ENCODE measurements at places on chromosomes 3 and 15. TPM values are rescaled to one million over a fixed set of nuclear protein-coding genes. Genes with fewer than 3 reads are reported as not detected.
A peak's percentile ranks its signal among the peaks of the same experiment; 100 is the strongest.

GRCh38 chr3:81967393-81967792, 205.9 kb upstream of the GBE1 start:
- DNase-seq = no peak

ST8SIA2 gene
- 0.27 TPM for total RNA-seq

GRCh38 chr15:31605467-31605931, 278.9 kb downstream of the KLF13 start:
- DNase-seq = no peak

PDCD10 gene
- total RNA-seq = 20.5 TPM

DNA sequence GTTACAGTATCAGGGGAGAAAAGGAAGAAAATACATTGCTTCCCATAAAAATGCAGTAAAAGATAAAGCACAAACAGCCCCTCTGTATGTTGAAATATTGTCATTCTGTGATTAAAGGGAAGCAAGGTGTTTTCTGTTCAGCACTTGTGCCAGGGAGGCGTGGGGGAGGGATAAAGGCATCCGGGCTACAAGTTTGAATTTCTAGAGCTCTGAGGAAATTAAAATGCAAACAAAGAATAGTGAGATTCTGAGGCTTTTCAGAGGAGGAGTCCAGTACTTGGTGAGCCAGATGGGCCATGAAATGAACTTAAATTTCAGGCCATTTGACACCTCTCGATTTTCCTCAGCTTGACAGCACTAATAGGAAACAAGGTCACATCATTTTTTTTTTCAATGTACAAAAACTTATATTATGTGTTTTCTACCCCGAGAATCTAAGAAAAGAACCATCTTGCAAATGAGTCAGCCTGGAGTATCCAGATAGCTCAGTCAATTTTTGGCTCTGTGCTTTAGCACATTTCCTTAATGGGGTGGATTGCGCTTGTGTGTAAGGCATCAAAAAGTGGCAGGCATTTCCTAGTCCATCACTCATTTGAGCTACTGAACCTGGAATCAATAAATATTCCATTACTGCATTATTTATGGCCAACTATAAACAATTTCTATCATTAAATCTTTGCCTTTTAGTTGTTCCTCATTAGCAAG, 640.8 kb upstream of the TBL1XR1 start:
- no peak for DNase-seq

CD80 gene
- 0.54 TPM for total RNA-seq

GRCh38 chr3:184645336-184645735, 66.5 kb downstream of the MAGEF1 start:
- no peak for DNase-seq

GRCh38 chr3:171758109-171758508, 52.2 kb downstream of the PLD1 start:
- DNase-seq = no peak

DNA sequence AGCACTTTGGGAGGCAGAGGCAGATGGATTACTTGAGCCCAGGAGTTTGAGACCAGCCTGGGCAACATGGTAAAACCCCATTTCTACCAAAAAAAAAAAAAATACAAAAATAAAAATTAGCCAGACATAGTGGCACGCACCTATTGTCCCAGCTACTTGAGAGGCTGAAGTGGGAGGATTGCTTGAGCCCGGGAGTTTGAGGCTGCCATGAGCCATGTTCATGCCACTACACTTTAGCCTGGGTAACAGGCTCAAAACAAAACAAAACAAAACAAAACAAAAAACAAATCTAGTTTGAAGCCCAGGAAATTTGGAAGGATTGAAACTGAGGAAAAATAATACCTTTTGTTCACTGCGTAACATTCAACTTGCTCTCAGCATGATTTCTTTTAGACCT, 16.6 kb downstream of the TMOD3 start:
- no peak for DNase-seq

DNA sequence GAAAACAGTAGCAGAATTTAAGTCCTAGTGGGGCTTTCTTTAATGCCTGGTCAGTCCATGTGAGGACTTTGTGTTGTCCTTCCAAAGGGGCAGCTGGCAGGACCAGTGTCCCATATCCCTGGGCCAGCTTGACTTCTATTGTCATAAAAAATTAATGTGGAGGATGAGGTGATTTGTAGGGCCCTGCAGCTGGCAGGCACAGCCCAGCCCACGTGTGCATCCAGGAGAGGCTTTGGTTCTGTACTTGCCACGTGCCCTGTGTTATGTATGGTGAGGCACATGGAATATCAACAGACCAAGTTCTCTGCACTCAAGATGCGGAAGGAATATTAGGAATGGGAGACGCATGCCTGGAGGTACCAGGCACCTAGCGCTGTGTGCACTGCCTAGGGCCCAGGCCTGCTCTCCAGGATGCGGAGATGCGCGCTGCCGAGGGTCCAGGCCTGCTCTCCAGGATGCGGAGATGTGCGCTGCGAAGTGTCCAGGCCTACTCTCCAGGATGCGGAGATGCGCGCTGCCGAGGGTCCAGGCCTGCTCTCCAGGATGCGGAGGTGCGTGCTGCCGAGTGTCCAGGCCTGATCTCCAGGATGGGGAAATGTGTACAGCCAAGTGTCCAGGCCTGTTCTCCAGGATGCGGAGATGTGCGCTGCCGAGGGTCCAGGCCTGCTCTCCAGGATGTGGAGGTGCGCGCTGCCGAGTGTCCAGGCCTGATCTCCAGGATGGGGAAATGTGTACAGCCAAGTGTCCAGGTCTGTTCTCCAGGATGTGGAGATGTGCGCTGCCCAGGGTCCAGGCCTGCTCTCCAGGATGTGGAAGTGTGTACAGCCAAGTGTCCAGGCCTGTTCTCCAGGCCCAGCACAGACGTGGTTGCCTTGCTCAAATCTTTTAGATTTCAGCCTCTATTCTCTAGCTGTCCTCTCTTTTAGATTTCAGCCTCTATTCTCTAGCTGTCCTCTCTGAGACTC, 183.3 kb upstream of the ROPN1 start:
- no peak for DNase-seq

GRCh38 chr15:29910068-29910467, 87.8 kb upstream of the TJP1 start:
- no peak for DNase-seq

CPLX3 gene
- not detected for total RNA-seq

- DNase-seq = no peak
Observed at GRCh38 chr15:77772641-77773402, 140.1 kb upstream of the LINGO1 start.

GALNT15 gene
- under 0.01 TPM for total RNA-seq

OR5H15 gene
- not detected for total RNA-seq

NME9 gene
- 1.1 TPM for total RNA-seq

DNA sequence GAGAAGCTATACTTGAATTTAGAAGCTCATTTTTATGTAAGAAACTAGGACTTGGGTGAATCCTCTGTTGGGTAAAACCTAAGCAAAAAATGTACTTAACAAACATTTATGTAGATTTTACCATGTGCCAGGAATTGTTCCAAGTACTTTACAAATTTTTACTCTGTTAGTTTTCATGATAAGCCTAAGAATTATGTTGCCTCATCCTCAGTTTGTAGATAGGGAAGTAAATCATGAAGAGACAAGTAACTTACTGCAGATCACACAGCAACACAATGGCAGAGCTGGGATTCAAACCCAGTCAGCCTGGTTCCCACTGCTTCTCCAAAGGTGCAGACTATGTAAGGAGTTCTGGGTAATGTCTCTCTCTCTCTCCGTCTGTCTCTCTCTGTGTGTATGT, 169.9 kb downstream of the DIPK2A start:
- no peak for DNase-seq

DNA sequence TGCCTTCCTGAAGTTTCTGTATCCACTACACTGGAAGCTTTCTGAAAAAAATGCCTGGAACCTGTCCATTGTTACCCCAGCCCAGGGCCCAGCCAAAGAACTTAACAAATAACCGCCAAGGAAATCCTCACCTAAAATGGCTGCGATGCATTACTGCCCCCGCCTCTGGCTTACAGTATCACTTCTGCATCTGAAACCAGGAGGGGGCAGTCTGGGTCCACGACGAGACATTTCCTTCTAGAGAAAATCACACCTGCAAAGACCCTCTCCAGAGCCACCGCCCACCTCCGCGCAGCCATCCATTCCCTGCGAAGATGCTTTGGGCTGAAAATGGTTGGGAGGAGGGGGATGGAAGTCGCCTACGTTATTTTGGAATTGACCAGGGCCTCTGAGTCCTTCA, 22.4 kb upstream of the CELF6 start:
- peak; percentile 72 for DNase-seq

KIF15 gene
- 1.1 TPM for total RNA-seq

DNA sequence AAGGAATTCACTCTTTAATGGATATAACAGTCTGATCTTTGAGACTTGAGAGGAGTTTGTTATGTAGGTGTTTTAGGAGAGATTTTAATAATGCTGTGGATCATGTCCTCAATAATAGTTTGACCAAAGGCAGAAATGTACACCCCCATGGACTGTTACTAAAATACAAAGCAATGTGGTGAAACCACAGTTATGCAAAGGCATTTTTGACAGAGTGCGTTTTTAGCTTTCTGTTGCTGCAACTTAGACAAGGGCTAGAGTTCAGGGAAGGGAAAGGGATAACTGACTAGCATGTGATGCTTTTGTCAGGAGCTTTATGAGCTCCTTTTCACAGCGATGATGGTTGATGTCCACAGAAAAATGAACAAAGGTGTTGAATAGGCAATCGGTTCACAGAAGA, 3.6 kb upstream of the STARD5 start:
- no peak for DNase-seq

DNA sequence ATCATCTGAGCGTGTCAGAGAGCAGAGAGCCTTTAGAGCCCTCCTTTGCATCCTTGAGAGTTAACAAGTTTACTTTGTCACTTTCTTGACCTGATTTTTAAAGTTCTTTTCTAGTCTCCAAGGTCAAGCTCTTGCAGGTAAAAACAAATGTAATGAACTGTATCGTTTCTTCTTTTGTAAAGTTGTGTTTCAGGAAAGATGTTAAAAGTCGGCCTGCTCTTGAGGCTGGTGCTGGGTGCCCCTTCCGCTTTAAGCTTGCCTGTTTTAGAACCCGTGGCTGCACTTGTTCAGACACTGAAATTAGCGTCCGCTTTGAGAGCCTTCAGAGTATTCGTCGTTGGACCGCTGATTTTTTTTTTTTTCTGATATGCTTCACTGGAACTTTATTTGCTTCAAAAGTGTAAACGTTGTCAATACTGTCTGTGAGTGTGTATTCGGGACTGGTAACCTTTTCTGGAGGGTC, 52.6 kb upstream of the ULK4 start:
- no peak for DNase-seq

HTR3E gene
- not detected for total RNA-seq

DNA sequence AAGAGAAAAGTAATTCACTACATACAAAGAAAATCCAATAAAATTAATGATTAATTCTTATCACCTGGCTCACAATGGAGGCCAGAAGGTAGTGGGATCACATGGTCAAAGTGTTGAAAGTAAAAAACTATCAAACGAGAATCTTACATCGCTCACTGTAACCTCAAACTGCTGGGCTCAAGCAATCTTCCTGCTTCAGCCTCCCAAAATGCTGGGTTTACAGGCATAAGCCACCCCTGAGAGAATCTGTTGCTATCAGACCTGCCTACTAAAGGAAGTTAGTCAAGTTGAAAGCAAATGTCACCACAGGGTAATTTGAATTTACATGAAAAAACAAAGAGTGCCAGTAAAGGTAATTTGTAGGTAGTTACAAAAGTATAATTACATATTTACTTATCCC, 103.3 kb downstream of the PCCB start:
- no peak for DNase-seq

GRCh38 chr3:29775340-29775739, 494.5 kb downstream of the RBMS3 start:
- no peak for DNase-seq

GRCh38 chr3:128133273-128133883, 9.8 kb upstream of the RUVBL1 start:
- peak; percentile 33 for DNase-seq

DNA sequence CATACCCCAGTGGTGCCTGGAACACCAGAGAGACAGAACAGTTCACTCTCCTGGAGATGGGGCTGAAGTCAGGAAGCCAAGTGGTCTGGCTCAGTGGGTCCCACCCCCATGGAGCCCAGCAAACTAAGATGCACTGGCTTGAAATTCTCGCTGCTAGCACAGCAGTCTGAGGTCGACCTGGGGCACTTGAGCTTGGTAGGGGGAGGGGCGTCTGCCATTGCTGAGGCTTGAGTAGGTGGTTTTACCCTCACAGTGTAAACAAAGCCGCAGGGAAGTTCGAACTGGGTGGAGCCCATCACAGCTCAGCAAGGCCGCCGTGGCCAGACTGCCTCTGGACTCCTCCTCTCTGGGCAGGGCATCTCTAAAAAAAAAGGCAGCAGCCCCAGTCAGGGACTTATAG, 272.0 kb downstream of the KLF13 start:
- no peak for DNase-seq

- DNase-seq = no peak
Observed at GRCh38 chr15:63104727-63105126, 16.9 kb upstream of the LACTB start.

GRCh38 chr3:99429502-99429901, 208.9 kb upstream of the COL8A1 start:
- no peak for DNase-seq

STAB1 gene
- 19.1 TPM for total RNA-seq

AADAC gene
- not detected for total RNA-seq

- peak; percentile 84 for DNase-seq
Observed at GRCh38 chr15:72306211-72306785, 13.7 kb downstream of the CELF6 start.

DNA sequence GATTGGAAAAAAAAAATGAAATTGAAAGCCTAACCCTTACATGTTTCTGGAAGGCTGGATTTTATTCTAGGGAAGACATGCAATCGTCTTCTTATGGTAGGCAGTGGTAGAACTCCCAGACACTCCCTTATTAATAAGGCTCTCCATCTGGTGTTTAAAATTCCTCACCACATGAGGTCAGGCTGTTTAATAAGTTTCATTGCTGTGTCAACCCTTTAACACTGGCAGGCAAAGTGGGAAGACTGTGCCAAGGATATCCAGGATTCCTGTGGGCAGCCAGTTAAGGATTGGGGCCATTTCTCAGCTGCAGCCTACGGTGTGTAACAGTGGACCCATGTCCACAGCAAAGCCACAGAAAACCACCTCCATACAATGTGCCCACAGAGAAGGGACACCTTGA, 225.5 kb upstream of the CHRM5 start:
- no peak for DNase-seq

- no peak for DNase-seq
Observed at GRCh38 chr15:82052751-82053150, 6.9 kb upstream of the MEX3B start.

GRCh38 chr3:161100994-161101393, 4.2 kb downstream of the B3GALNT1 start:
- DNase-seq = no peak

DNA sequence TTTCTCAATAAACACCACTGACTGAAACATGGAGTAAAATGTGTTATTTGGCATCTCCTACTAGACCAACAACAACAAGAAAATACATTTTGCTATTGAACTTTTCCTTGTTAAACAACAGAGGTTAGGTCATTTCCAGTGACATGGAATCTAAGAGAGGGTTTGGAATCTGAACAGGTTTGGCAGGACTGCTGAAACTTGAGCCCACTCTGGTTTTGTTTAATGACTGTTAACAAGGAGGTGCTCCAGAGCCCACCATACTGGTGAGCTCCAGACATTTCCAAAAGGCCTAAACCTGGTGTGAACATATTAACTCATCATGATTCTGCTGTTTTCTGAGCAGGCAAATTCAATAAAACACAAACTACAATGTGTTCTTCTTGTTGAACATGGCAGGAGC, 330.7 kb upstream of the TRIM42 start:
- DNase-seq = no peak

Measured in hematopoietic multipotent progenitor cell (in vitro differentiated cells).